ENCODE measurements at places on chromosomes 16 and 17.

- no peak for DNase-seq
Measured at GRCh38 chr17:56186222-56186786, 33.0 kb downstream of the ANKFN1 start.

DNA sequence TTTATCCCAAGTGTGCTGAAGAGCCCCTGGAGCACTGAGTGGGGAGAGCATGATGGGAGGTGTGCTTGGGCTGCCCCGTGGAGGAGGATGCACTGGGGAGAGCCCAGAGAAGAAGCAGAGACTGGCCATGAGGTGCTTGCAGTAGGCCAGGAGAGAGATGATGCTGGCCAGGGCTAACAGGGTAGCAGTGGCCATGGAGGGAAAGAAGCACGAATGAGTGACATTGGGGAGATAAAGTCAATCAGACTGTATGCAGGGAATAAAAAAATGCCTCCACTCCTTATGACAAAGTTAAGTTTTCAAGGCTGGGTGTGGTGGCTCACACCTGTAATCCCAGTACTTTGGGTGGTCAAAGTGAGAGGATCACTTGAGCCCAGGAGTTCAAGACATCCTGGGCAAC, 5.4 kb upstream of the TMEM220 start:
- DNase-seq, result no peak

DNA sequence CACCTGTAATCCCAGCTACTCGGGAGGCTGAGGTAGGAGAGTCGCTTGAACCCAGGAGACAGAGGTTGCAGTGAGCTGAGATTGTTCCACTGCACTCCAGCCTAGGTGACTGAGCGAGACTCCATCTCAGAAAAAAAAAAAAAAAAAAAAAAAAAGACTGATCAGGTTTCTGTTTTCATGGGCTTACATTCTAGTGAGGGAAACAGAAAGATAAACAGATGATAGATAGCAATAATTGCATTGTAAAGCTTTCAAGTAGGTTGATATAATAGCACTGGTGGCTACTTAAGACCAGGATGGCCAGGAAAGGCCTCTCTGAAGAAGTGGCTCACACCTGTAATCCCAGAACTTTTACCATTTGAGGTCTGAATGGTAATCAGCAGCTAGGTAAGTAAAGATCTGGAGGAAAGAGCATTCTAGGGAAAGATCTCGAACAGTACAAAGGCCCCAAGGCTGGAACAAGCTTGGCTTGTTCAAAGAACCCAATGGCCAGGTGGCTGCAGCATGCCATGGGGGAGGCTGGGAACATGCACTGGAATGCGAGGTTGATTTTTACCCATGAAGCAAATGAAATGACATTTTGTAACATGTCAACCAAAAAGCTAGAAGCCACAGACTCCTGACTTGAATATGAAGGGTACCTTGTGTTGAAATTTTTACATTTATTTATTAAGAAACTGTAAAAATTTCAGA, 108.3 kb upstream of the DHX40 start:
- no peak for DNase-seq

DNA sequence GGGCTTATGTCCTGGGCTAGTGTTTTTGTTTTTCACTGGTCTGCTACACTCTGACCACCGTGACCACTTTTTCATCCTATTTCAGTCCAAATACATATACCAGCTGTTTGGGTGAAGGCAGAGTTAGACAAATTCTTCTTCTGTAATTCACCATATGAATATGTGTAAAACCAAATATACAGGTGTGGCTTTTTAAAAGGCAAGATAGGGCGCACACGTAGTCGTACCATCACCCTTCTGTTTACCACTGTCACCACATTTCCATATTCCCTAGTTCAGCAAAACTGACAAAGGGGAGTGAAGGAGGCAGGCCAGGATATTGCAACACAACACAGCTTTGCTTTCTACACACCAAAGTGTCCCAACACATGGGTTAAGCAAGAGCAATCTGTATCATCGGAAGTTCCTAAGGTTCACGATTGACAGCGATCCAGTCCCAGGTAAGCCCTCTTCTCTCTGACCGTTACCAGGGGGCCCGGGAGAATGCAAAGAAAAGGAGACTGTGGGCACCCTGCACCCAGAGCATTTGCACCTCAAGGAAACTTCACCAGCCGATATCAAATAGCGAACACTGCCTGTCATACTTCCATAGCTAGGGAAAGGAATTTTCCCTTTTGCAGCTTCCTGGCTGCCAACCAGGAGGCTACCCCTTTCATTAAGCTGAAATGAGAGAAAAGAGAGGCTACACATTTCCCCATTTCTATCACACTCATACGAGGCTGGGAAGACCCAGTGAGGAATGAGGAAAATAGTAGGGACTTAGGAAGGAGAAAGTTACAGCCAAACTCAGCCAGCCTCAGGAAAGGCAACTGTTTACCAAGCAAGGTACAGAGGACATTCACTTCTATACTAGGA, 23.1 kb downstream of the CREBBP start:
- DNase-seq, result no peak

DNA sequence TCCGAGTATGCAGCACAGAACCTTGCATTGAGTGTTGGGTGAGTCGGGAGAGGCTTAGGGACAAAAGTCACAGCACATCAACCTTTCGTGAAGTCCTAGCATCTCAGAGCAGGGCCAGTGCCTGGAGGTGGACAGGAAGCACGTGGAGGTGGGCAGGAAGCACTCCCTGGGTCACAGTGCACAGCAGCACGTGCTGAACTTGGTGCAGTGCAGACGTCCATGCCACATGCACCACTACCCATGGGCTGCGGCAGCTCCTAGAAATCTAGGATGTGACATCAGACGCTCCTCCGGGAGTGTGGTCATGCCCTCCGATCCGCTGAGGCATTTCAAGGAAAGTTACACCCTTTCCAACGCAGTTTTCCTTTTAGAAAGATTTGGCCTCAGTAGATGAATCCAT, 83.4 kb upstream of the CHMP6 start:
- DNase-seq, result no peak

DNA sequence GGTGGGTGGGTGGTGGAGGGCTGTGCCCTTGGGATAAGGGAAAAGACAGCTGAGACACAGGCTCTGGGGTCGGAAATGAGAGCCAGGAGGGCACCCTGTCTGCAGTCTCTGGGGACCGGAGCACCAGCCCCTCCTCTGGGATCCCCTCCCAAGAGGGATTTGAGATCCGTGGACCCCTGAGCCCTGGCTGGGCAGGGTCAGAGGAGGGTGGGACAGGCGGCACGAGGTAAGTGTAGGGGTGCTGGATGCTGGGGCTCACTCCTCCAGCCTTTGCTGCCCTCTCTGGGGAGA, 425 bp downstream of the SGSH start:
- DNase-seq, result no peak

DNA sequence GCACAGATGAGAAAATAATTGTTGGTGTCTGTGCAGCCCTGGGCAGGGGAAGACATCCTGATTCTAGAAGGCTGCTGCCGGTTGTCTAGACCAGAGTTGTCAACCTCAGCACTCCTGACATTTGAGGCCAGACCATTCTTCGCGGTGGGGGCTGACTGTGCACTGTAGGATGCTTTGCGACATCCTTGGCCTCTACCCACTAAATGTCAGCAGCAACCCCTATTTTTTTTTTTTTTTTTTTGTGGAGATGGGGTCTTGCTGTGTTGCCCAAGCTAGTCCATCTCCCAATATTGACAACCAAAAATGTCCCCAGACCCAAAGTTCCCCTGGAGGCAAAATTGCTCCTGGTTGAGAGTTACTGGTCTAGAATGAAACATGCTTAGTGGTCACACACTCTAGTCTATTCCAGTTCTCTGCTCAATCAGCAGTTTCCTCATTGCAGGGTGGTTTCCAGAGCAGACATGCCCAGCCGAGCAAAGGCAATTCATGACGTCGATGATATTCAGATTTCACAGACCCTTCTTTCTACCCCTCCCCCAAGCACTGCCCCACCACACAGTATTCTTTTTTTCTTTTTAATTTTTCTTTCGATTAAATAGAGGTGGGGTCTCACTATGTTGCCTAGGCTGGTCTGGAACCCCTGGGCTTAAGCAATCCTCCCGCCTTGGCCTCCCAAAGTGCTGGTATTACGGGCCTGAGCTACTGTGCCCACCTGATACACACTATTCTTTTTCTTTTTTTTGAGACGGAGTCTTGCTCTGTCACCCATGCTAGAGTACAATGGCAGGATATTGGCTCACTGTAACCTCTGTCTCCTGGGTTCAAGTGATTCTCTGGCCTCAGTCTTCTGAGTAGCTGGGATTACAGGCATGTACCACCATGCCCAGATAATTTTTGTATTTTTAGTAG, 9.0 kb downstream of the C17orf99 start:
- no peak for DNase-seq

GRCh38 chr16:69498926-69499325, 66.8 kb upstream of the NFAT5 start:
- DNase-seq, result no peak

- DNase-seq, result no peak
Measured at GRCh38 chr17:20206591-20206990, 197.4 kb downstream of the SPECC1 start.

DNA sequence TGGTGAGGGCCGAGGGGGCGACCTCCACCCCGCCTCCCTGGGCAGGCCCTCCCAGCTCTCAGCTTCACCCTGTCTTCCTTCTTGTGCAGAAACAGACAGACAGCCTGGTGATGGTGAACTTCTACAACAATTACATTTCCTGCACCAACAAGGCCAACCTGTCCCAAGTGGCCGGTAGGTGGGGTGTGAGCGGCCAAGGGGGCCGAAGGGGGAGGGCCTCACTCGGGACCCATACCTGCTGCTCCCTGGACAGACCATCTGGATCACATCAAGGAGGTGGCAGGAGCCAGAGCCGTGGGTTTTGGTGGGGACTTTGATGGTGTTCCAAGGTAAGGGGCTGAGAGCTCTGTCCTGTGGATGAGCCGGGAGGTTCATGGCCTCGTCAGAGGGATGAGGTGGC, 20.1 kb downstream of the CHMP1A start:
- DNase-seq, result no peak

DNA sequence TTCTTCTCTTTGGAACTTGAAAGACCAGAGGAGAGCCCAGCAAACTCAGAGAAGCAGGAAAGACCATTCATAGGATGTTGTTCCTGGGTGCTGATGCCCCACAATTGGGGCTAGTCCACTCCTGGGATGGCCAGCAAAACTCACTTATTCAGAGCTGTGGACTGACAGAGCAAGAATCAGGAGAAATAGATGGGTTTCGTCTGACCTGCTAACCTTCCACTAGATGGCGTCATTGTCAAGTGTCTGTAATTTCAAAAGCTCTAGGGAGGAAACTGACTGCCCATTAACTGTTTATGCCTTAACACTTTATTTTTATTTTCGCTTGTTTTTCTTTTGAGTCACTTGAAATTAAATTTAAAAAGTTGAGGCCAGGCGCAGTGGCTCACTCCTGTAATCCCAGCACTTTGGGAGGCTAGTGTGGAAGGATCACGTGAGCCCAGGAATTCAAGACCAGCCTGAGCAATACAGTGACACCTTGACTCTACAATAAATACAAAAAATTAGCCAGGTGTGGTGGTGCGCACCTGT, 28.7 kb upstream of the MILR1 start:
- DNase-seq, result no peak

DNA sequence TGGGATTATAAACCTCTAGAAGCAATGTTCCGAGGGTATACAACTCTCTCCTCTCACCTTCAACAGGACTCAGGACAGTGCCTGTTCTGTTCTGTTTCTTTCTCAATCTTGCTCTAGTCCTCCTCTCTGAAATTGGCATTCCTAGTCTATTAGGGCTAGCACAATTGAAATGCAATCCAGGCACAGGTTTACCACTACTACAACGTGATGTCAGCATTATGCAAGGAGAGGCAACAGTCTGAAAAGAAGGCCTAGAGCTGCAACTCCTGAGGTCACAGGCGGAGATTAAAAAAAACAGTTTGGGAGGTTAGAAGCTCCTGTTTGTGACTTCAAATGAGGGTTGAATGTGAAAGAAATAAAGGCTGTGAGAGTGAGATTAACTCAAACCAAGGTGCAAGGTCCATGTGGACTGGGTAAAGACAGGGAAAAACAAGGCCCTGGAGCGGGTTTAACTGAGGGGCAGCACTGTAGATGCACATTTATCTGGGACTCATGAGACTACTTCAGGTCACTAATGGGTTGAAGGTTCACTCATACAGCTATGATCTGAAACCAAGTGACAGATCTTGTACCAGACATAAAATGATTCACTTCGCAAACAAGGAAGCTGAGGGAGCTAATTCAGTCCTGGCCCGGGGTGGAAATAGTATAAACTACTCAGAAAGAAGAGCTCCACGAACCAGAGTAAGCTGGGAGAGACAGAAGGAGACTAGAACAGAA, 16.8 kb downstream of the AMFR start:
- no peak for DNase-seq

- no peak for DNase-seq
Measured at GRCh38 chr17:47413872-47414271, 90.1 kb downstream of the EFCAB13 start.

All from activated CD4-positive, CD25-positive, alpha-beta regulatory T cell treated with anti-CD3 and anti-CD28 coated beads, Interleukin-2, amount 50 U/mL, for 72 hours (primary cell).